ENCODE measurements at places on chromosomes 13 and 19. TPM values are rescaled to one million over a fixed set of nuclear protein-coding genes. Genes with fewer than 3 reads are reported as not detected.
A peak's percentile ranks its signal among the peaks of the same experiment; 100 is the strongest.

LSM14A gene
- 139 TPM for total RNA-seq

KIR2DL4 gene
- total RNA-seq = not detected

LYL1 gene
- total RNA-seq = 125 TPM

PSG1 gene
- total RNA-seq = not detected

SIN3B gene
- total RNA-seq = 131 TPM

RFXAP gene
- total RNA-seq = 9.6 TPM

ZNF226 gene
- 55.8 TPM for total RNA-seq

MICU2 gene
- total RNA-seq = 52.2 TPM

LGALS14 gene
- not detected for total RNA-seq

RGS9BP gene
- 0.25 TPM for total RNA-seq

MAP4K1 gene
- total RNA-seq = 415 TPM

DNA sequence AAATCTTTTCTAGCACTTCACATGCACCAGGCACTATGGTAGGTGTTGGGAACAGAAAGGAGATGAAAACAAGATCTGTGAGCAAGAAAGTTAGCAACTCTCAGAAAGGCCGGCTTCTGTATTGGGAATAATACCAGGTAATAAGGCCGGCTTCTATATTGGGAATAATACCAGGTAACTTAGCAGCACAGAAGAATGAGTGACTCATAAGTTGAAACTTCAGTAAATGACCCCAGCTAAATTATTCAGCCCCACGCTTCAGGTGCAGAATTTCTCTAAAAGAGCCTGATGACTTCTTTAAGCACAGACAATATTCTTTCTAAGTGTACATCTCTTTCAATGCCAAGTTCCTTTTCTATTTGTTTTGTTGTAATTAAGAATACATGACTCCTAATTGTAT is 151.3 kb downstream of the MYO16 start:
- H3K4me3 ChIP-seq = no peak overlapping the region
- H3K27me3 ChIP-seq = no peaks in the 10 kb centered on the region
- H3K4me1 ChIP-seq = no peaks in the 10 kb centered on the region
- no peak overlapping the region for H3K27ac ChIP-seq
- H3K36me3 ChIP-seq = no peaks in the 10 kb centered on the region

DNA sequence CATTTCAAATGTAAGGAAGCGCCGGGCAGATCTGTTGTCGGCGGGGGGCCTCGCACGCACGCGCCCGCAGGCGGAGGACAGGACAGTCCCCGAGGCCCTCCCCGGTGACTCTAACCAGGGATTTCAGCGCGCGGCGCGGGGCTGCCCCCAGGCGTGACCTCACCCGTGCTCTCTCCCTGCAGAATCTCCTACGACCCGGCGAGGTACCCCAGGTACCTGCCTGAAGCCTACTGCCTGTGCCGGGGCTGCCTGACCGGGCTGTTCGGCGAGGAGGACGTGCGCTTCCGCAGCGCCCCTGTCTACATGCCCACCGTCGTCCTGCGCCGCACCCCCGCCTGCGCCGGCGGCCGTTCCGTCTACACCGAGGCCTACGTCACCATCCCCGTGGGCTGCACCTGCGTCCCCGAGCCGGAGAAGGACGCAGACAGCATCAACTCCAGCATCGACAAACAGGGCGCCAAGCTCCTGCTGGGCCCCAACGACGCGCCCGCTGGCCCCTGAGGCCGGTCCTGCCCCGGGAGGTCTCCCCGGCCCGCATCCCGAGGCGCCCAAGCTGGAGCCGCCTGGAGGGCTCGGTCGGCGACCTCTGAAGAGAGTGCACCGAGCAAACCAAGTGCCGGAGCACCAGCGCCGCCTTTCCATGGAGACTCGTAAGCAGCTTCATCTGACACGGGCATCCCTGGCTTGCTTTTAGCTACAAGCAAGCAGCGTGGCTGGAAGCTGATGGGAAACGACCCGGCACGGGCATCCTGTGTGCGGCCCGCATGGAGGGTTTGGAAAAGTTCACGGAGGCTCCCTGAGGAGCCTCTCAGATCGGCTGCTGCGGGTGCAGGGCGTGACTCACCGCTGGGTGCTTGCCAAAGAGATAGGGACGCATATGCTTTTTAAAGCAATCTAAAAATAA is 18.2 kb downstream of the IL17D start:
- peaks cover 29% of the 10 kb centered on the region for H3K27me3 ChIP-seq
- no peaks in the 10 kb centered on the region for H3K36me3 ChIP-seq
- no peak overlapping the region for H3K4me3 ChIP-seq
- peak; percentile 38 for DNase-seq
- H3K4me1 ChIP-seq = peaks cover 11% of the 10 kb centered on the region

DNA sequence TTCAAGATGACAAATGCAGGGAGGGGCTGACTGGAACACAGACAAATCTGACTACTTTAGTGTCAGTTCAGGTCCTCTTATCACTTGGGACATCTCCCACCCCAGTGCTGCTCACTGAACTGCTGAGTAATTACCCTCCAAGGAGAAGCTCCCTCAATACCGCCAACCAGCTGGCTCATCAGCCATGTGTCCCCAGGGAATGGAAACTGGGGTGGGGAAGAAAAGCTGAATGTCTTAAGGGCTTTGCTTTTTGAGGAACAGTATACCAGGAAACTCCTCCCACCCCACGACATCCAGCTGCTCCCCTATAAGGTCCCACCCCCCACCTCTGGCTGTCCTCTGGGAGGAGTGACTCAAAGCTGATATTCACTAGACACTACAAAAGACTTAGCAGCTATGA is 2.0 kb downstream of the ZNF823 start:
- H3K27me3 ChIP-seq = no peaks in the 10 kb centered on the region
- no peak overlapping the region for H3K27ac ChIP-seq

- H3K4me3 ChIP-seq = no peak overlapping the region
- no peak for DNase-seq
- H3K27me3 ChIP-seq = no peaks in the 10 kb centered on the region
- no peak overlapping the region for H3K27ac ChIP-seq
These were observed 35.2 kb downstream of the KCTD15 start for GRCh38 chr19:33831825-33832224.

GRCh38 chr13:61777899-61778298 is 362.2 kb upstream of the PCDH20 start:
- no peak overlapping the region for H3K27ac ChIP-seq
- no peak overlapping the region for H3K4me3 ChIP-seq
- H3K4me1 ChIP-seq = no peaks in the 10 kb centered on the region
- no peaks in the 10 kb centered on the region for H3K36me3 ChIP-seq
- H3K27me3 ChIP-seq = no peaks in the 10 kb centered on the region
- no peak for DNase-seq

- no peak overlapping the region for H3K4me3 ChIP-seq
- H3K27ac ChIP-seq = no peak overlapping the region
- H3K4me1 ChIP-seq = peaks cover 18% of the 10 kb centered on the region
- no peaks in the 10 kb centered on the region for H3K27me3 ChIP-seq
These were observed 4.7 kb downstream of the AKAP8 start for GRCh38 chr19:15374796-15375440.

GRCh38 chr19:38319421-38320258 is at the start of gene KCNK6:
TSS of gene KCNK6 (plus strand) at chr19:38319845. CDS start at chr19:38319951, 106 bp downstream.
- H3K4me1 ChIP-seq = peaks cover 47% of the 10 kb centered on the region
- H3K27me3 ChIP-seq = no peaks in the 10 kb centered on the region
- peak; percentile 63 for DNase-seq

- peaks cover 11% of the 10 kb centered on the region for H3K4me1 ChIP-seq
- DNase-seq = no peak
- H3K27ac ChIP-seq = no peak overlapping the region
- no peak overlapping the region for H3K4me3 ChIP-seq
- no peaks in the 10 kb centered on the region for H3K36me3 ChIP-seq
- H3K27me3 ChIP-seq = no peaks in the 10 kb centered on the region
These were observed 163.9 kb downstream of the RNF17 start for GRCh38 chr13:24927810-24928404.

- peaks cover 56% of the 10 kb centered on the region for H3K27me3 ChIP-seq
- H3K27ac ChIP-seq = peak overlapping the region; percentile 37
- no peaks in the 10 kb centered on the region for H3K36me3 ChIP-seq
- peak overlapping the region; percentile 14 for H3K4me3 ChIP-seq
- peaks cover 21% of the 10 kb centered on the region for H3K4me1 ChIP-seq
These were observed 9.4 kb downstream of the C19orf81 start for GRCh38 chr19:50658441-50659317.

GRCh38 chr19:46471116-46471733 is at the start of gene PNMA8A:
TSS of gene PNMA8A (minus strand) at chr19:46471563. CDS start at chr19:46471035, 528 bp downstream.
- no peak within 1 kb of the TSS for H3K27ac ChIP-seq
- DNase-seq = no peak
- peaks cover 8% of the 10 kb centered on the region for H3K4me1 ChIP-seq
- H3K27me3 ChIP-seq = no peaks in the 10 kb centered on the region
- no peak within 1 kb of the TSS for H3K4me3 ChIP-seq
- H3K36me3 ChIP-seq = no peaks in the 10 kb centered on the region

- H3K27me3 ChIP-seq = no peaks in the 10 kb centered on the region
- no peak for DNase-seq
- H3K27ac ChIP-seq = no peak overlapping the region
These were observed 29.4 kb downstream of the RFXAP start for GRCh38 chr13:36848199-36848982.

DNA sequence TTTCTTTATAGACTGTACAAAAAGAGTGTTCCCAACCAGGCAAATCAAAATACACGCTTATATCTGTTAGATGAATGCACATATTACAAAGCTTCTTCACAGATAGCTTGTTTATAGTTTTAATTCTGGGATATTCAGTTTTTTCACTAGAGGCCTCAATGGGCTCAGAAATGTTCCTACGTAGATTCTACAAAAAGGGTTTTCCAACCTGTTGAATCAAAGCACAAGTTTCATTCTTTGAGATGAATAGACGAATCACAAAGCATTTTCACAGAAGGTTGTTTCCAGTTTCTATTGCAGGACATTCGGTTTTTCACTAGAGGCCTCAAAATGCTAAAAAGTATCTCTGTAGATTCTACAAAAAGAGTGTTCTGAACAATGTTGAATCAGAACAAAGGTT is 1490.3 kb downstream of the UQCRFS1 start:
- DNase-seq = no peak
- no peaks in the 10 kb centered on the region for H3K27me3 ChIP-seq
- no peaks in the 10 kb centered on the region for H3K36me3 ChIP-seq
- no peak overlapping the region for H3K27ac ChIP-seq
- no peak overlapping the region for H3K4me3 ChIP-seq

DNA sequence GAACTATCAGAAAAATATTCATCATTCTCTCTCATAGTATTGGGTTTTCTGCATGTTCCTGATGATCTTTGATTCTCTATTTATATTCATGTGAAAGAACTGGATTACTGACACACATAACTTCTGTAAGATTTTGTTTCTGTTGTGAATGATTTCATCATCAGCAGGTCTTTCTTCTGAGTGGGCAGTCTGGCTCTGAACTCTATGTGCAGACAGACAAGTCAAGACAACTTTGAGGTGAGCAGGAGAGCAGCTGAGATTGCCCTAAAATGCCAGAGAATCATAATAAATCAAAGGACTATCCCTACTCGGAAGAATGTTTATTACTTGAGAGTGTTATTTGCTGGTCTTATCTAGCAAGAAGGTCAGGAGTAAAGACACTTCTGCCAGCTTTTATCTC is 652.1 kb upstream of the GPC6 start:
- no peaks in the 10 kb centered on the region for H3K4me1 ChIP-seq
- H3K27ac ChIP-seq = no peak overlapping the region
- no peak overlapping the region for H3K4me3 ChIP-seq

GRCh38 chr19:48176226-48176625 is 5.7 kb downstream of the ZSWIM9 start:
- H3K27ac ChIP-seq = no peak overlapping the region
- no peak overlapping the region for H3K4me3 ChIP-seq
- peaks cover 4% of the 10 kb centered on the region for H3K36me3 ChIP-seq
- no peaks in the 10 kb centered on the region for H3K27me3 ChIP-seq
- peaks cover 3% of the 10 kb centered on the region for H3K4me1 ChIP-seq

- DNase-seq = peak; percentile 88
- H3K4me1 ChIP-seq = peaks cover 69% of the 10 kb centered on the region
- H3K4me3 ChIP-seq = no peak overlapping the region
- no peaks in the 10 kb centered on the region for H3K36me3 ChIP-seq
- H3K27ac ChIP-seq = no peak overlapping the region
These were observed 6.7 kb upstream of the ERFL start for GRCh38 chr19:41934849-41935374.

DNA sequence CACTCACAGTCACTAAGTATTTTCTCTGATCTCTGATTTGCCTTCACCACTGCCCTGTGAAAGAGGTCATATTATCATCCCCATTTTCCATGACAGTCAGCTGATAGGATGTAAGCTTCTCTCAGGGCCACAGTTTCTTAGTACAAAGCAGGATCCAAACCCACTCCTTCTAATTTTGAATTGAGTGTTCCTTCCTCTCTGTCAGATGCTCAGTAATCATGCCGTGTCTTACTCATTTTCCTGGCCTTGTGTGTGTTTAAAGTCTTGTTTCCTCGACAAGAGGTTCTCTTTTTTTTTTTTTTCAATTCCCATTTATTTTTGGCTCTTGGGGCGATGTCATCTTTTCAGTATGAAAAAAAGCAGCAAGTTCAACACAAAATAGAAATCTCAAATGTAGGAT is 72.3 kb downstream of the NAA16 start:
- H3K4me3 ChIP-seq = no peak overlapping the region
- no peak overlapping the region for H3K27ac ChIP-seq
- H3K36me3 ChIP-seq = no peaks in the 10 kb centered on the region
- H3K4me1 ChIP-seq = no peaks in the 10 kb centered on the region
- H3K27me3 ChIP-seq = peaks cover 4% of the 10 kb centered on the region

GRCh38 chr19:16018801-16019551 is 57.3 kb upstream of the TPM4 start:
- no peak overlapping the region for H3K27ac ChIP-seq
- no peaks in the 10 kb centered on the region for H3K36me3 ChIP-seq
- H3K4me3 ChIP-seq = no peak overlapping the region
- no peaks in the 10 kb centered on the region for H3K4me1 ChIP-seq
- H3K27me3 ChIP-seq = peaks cover 2% of the 10 kb centered on the region

GRCh38 chr13:100875392-100876043 is 200.9 kb upstream of the TMTC4 start:
- no peak for DNase-seq
- H3K27me3 ChIP-seq = no peaks in the 10 kb centered on the region
- H3K36me3 ChIP-seq = no peaks in the 10 kb centered on the region

DNA sequence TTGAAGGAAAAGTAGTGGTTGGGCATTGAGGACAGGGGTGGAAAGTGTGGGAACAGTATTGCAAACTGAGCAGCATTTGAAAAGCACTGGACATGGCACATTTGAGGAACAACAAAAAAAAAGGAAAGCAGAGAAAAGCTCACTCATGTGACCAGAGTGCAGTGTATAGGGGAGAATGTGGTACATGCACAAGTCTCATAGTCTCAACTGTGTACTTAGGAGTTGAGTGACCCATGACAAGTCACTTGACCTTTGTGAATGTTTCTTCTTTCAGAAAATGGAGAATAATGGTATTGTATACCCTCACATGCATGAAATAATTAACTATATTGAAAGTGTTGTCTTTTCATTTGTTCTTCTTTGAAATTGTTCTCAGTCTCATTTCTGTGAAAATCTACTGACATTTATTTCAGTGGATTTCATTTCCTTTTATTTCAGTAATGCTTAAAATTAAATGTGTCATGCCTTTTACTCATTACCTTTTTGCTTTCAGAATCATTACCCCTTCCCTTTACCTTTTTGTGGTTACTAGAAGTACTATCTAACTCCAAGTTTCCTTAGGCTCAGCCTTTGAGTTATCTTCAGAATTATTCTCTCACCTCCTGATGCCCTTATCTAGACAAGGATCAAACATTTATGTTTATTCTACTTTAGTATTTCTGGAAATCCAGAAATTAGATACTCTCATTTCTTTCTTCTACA is 79.1 kb upstream of the MLNR start:
- H3K36me3 ChIP-seq = peaks cover 61% of the 10 kb centered on the region
- no peaks in the 10 kb centered on the region for H3K4me1 ChIP-seq
- no peak overlapping the region for H3K4me3 ChIP-seq

GRCh38 chr13:43473437-43473836 is 313.3 kb downstream of the ENOX1 start:
- H3K27me3 ChIP-seq = no peaks in the 10 kb centered on the region
- no peak for DNase-seq
- H3K36me3 ChIP-seq = no peaks in the 10 kb centered on the region
- no peak overlapping the region for H3K4me3 ChIP-seq
- no peaks in the 10 kb centered on the region for H3K4me1 ChIP-seq
